HCT116 (cell line): ENCODE measurements at places on chromosomes 3 and 15.
A peak's percentile ranks its signal among the peaks of the same experiment; 100 is the strongest.

- no peak for DNase-seq
Observed at GRCh38 chr3:127796045-127796830, 26.1 kb downstream of the MGLL start.

DNA sequence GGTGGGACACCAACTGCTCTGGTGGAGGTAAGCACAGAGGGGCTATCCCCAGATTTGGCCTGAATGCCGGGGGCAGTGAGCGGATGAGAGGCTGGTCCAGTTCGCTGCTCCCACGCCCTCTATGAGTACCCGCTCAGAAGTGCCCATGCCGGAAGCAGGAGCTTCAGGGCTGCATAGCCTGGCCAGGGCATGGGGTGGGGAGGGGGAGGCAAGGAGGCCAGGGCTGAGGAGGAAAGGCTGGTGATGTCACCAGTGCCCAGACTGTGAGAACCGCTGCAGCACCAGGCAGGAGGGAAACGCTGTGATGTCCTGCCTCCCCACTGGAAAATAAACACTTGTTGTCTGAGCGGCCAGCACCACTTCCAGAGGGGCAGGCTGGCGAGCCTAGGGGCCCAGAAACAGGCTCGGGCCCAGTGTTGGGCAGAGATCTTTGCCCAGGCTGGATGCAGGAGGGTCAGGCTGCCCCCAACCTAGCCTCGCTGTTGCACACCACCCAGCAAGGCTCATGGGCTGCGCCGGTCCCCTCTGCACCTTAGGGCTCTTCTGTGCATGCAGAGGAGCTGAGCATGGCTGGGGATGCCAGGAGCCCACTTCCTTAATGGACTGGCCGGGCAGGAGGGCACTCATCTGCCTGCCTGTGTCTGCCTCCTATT is 10.9 kb upstream of the DLL4 start:
- DNase-seq: no peak

DNA sequence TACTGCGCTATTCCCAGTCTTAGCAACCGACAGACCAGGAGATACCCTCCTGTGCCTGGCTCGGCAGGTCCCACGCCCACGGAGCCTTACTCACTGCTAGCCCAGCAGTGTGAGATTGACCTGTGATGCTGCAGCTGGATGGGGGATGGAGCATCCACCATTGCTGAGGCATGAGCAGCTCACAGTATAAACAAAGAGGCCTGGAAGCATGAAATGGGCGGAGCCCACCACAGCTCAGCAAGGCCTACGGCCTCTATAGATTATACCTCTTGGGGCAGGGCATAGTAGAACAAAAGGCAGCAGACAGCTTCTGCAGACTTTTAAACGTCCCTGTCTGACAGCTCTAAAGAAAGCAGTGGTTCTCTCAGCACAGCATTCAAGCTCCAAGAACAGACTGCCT is 160.3 kb downstream of the ANXA2 start:
- no peak for DNase-seq

DNA sequence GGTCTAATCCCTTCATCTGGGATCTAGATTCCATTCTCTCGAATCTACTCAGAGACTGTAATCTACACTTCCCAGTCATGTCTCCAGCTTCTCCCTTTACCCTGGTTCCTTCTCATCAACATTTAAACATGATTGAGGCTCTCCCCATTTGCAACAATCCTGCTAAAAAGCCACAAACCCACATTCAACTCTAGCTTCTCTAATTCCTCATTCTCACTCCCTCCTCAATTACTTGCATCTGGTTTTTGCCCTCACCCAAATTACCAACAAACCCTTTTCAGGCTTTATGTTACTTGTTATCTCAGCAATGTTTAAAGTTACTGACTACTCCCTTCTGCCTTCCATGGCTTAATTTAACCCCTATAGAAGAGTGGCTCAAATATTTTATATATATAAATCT is 11.5 kb downstream of the ETFA start:
- no peak for DNase-seq

DNA sequence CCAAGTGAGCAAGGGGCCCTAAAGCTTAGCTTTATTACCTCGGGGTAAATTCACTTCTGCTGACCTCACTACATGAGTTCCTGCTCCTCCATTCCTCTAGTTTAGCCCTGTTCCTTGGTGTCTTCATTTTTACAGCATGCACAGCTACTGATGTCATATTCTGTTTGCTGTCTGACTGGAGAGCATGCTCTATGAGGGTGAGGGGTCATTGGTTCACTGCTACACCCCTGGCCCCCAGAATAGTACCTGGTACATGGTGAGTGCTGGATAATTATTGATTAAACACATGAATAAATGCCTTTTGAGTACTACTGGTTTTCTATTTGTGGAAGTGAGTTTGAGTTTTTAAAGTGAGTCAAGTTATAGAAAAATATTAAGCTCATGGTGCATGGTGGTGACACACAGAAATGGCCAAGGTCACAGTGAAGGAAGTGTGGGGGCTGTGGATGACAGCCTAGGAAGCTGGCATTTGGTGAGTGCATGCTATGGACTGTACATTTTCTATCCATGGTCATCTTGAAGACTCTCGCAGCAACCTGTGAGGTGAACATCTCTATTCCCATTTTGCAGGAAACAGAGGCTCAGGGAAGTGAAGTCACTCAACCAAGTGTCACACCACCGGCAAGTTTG is 34.0 kb downstream of the RPLP1 start:
- no peak for DNase-seq

- DNase-seq: no peak
Observed at GRCh38 chr3:24981924-24982323, 446.1 kb upstream of the RARB start.

DNA sequence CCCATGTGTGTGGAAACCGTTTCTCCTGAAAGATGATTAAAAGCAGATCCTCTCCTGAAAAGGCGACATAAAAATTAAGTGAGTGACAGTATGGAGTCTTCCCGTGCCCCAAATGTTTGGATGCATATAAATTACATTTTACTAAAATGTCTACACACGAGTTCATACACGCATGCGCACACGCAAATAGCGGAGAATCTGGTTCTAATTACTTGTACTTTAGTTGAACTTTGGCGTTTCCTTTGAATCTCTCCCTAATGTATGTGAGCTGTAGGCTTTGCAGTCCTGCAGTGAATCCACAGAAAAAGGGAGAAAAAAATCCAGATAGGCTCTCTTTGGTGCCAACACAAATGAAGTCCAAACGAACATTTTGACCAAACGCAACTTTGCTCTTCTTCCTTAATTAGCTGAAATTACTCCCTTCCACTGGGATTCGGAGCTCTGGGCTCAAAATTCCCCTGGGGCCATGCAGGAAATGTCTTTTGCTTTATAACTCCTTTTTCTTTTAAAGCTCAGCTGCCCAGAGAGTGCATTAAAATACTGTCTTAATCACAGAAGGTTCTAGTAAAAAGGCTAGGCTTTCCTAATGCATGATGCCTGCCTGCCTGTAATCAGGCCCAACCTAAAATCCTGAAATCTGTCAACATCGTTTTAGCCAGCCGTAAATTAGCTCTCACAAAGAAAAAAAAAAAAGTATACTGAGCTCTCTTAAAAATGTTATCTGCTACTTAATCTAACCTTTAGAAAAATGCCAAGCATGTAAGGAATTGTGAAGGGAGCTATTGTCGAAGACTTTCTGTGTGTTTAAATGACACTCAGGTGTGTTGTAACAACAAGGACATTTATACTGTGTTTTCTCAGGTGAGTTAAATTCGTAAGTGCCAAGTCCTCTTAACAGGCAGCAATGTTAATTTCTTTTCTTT is 26.2 kb downstream of the RARB start:
- no peak for DNase-seq

GRCh38 chr15:76991048-76991447 is 3.9 kb upstream of the PSTPIP1 start:
- no peak for DNase-seq

DNA sequence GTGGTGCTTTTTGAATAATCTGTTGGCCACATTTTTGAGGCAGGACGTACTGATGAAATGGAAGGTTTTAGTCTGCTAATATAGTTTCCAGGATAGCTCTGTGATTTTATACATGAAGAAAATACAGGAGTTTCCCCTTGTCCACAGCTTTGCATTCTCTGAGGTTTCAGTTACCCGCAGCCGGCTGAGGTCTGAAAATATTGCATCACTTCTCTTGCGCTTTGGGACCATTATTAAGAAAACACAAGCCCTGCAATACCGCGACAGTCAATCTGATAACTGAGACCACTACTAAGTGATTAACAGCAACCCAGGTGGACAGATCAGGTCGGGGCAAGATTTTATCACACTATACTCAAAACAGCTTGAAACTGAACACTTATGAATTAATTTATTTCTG is 33.0 kb downstream of the BLM start:
- DNase-seq: no peak

GRCh38 chr3:1214933-1215332 is 122.1 kb downstream of the CNTN6 start:
- no peak for DNase-seq

GRCh38 chr3:192578729-192579128 is 148.6 kb downstream of the FGF12 start:
- no peak for DNase-seq

GRCh38 chr3:63895422-63896189 is 16.6 kb downstream of the SCAANT1 start:
- no peak for DNase-seq

- DNase-seq: no peak
Observed at GRCh38 chr3:71562938-71563337, 20.6 kb downstream of the FOXP1 start.

GRCh38 chr15:28914046-28914445 is 28.3 kb downstream of the APBA2 start:
- no peak for DNase-seq

DNA sequence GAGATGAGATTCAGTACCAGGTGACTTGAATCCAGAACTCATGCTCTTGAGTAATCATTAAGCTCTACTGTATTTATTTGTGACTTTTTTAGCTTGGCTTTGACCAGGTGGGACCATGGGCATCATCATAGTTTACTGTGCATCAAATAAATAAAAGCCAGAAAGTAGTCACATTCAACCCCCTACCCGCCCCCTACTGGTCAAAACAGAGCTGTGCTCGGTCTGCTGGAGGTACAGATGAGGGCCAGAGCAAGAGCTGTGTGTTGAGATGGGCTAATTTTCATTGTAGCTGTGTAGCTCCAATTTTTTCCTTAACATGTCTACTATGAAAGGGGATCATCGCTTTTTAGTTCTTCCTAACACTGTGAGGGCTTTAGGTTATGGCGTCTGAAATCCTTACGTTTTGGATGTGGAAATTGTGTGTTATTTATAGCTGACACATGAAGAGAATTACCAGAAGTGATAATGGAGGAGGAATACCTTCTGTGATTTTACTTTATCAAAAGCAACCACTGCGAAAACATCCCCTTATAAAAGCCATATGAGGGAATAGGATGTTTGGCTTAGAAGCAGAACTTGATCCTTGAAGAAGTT is 375.1 kb downstream of the PTPRG start:
- DNase-seq: no peak

GRCh38 chr3:143895805-143896204 is 47.5 kb upstream of the SLC9A9 start:
- no peak for DNase-seq

DNA sequence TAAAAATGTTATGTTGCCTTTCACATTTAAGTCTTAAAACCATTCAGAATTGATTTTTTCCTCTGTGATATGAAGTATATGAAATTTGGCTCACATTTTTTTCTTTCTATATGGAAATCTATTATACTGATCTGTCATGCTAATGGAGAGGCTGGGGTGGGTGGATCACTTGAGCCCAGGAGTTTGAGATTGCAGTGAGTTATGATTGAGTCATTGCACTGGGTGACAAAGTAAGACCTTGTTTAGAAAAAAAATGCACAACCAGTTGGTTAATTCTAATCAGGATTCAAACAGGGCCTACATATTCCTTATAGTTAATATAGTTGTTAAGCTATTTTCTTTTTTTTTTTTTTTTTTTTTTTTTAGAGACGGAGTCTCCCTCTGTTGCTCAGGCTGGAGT is 230.5 kb downstream of the MFSD1 start:
- DNase-seq: peak; percentile 12

DNA sequence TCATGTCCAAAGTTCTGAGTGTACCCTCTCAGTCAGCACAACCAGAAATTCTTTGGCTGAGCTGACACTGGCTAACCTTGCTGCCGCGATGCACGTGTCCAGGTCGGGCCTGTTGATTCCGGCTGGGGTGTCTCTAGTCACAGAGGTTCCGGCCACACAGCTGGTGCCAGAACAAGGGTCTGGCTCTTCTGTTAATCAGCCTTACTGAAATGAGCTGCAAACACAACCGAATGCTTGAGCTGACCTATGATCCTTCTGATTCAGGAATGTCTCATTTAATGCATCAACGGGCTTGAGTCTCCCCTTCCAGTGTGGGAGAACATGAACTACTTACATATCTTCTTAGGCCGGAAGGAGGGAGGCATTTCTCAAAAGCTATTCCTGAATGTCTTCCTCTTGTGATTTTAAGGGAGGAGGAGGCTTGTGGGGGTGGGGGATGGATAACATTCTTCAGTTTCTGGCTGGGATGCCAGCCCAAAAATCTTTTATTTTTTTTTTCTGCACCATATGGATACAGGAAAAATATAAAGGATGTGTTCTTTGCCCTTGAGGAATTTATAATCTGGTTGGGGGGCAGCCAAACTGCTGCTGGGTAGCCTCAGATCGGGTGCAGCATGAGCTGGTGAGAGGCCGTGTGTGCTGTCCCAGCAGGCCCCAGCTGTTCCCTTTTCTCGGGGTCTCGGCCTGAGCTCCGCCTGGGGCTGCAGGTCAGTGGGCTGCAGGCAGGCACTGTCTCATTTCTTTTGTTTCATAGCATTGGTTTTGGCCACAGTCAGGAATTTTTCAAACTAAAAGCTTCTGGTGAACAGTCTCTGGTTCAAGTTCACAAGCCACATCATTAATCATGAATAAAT is 319.1 kb upstream of the TBL1XR1 start:
- no peak for DNase-seq

DNA sequence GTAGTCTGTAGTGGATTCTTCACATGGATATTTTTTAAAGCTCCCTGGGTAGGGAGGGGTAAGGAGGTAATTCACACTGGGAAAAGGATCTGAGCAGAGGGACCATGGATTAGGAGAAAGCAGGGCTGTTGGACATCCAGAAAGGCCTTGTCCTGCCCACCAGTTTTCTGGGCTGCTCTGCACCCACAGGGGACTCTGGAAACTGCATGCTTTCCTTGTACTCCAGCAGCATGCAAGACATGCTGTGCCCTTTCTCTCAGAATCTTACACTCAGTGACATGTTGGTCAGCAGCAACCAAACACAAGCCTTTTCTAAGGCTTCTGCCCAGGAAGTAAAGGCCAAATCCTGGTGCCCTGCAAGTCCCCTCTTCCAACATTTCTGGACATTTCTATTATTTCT is 2.5 kb upstream of the FBN1 start:
- no peak for DNase-seq

DNA sequence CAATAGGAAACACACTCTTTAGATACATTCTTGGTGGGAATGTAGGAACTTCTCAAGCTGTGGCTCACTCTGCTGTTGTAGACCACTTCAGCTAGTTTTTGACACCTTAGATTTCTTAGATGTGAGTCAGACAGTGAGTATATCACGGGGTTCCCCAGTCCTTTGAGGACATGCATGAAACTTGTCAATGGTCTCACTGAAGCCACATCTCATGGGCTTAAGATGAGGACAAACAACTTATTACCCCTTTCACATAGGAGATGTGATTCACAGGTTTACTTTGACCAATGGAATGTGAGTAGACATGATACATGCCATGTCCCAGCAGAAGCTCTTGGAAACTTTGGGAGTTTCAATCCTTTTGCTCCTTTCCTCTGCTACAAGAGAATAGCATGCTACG is 325.5 kb downstream of the CHST2 start:
- DNase-seq: no peak
